Uterine smooth muscle cell (primary cell): ENCODE measurements at places on chromosomes 5 and 9. TPM values are rescaled to one million over a fixed set of nuclear protein-coding genes. Genes with fewer than 3 reads are reported as not detected.

Gene FCN2
- not detected in 2 replicates for total RNA-seq

Gene SPINK4
- total RNA-seq = not detected in 2 replicates

Gene FAM221B
- not detected in 2 replicates for total RNA-seq

Gene PAEP
- total RNA-seq = not detected in 2 replicates

Gene CMYA5
- 3.0 and 3.7 TPM in 2 replicates for total RNA-seq

Gene HTR4
- total RNA-seq = not detected in 2 replicates

Gene GPR150
- 0.12 and 0.33 TPM in 2 replicates for total RNA-seq

Gene PKD2L2
- total RNA-seq = under 0.01 TPM in 1 of 2 replicates, not detected in the other
